ENCODE measurements at places on chromosomes 4 and X. TPM values are rescaled to one million over a fixed set of nuclear protein-coding genes. Genes with fewer than 3 reads are reported as not detected.

GRCh38 chrX:132364313-132364712 lies 124.5 kb downstream of the MBNL3 start:
- no peak for DNase-seq

DNA sequence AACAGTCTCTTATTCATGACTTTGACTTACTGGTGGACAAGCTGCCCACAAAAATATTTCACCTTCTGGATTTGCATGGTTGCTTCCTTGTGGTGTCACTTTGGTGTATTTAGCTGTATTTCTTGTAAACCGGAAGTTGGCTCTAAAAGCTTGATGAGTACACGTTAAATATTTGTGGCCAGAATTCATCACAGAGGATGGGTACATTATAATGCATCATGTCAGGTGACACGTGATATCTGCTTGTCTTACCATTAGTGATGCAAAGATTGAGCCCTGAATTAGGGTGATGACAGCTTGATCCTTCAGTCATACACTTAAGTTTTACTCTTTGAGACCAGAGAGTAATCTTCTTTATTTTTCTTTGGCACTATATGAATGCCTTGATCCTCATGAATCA lies 188.3 kb upstream of the RPS6KA3 start:
- DNase-seq = no peak

GRCh38 chrX:31392513-31392912 lies 320.7 kb upstream of the FTHL17 start:
- no peak for DNase-seq

GRCh38 chr4:114980932-114981708 lies 132.3 kb downstream of the NDST4 start:
- no peak for DNase-seq

DNA sequence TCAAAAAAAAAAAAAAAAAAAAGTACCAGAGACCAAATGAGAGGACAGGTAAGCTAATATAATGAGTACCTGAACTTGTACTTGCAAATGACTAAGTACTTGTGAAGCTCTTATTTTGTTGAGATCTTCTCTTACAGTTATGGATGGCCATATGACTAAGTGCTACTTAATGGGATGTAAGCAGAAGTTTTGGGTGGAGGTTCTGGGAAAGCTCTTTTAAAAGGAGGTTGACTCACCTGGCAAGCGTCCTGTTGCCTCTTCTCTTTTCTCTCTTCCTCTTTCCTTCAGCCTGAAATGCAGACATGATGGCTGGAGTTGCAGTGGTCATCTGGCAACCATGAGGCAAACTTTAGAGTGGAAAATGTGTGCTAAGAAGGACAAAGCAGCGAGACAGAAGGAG lies 36.9 kb upstream of the MED14 start:
- no peak for DNase-seq

Gene MAGEC1
- total RNA-seq = not detected

Gene TLR10
- 1.2 TPM for total RNA-seq

DNA sequence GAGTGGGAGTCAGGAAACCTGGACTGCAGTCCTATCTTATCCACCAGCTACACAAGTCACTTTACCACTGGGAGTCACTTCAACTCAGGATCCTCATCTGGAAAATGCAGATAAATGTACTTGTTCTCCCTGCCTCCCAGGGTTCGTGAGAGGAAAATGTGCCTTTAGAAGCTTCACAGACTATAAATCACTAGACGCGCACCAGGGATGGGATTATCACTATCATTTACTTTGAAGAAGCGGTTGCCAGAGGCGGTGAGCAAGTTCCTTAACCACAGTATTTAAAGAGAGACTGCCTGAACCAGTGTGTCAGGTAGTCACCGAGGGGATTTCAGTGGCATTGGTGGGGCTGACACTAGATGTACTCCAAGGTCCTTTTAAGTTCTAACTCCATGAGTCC lies 219.5 kb downstream of the HS6ST2 start:
- no peak for DNase-seq

Gene RBBP7
- 64.2 TPM for total RNA-seq

Gene GPR34
- 8.4 TPM for total RNA-seq

Gene KIAA1210
- total RNA-seq = 0.36 TPM

Gene C4orf50
- total RNA-seq = 9.4 TPM

DNA sequence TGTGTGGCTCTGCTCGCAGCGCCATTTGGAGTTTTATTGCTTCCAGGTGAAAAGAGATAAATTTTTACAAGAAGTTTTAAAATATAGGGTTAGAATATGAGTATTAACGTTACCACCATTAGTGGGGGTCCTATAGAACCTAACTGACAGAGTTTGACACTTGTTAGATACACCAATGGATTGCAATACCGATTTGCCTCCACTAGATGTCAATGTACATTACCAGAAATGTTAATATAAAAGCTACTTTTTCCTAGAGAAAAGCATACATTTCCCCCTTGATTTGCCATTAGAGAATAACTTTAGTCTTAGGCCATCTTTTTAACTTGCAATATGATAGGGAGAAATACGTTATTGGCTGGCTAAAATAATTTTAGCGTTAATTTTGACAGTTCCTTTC lies 108.4 kb downstream of the LINC00632 start:
- no peak for DNase-seq

Gene PCDH10
- 29.9 TPM for total RNA-seq

DNA sequence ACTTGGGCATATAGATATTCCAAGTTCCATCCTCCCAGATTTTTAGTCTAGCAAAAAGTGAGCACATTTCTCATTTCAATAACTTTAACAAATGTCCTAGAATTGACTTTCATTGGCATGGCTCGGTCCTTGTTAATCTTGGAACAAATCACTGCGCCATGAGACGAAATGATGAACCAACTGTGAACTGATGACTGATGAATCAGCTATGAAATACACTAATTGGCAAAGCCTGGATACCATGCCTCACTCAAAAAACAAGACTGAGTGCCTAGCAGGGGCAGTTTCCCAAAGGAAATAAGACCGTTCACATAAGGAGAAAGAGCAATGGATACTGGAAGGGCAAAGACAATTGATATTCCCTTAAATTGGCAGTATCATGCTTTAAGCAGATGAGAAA lies 248.6 kb upstream of the VEGFC start:
- DNase-seq = no peak

Gene KIF4A
- total RNA-seq = 5.7 TPM

All from cerebellum (tissue), 4 donors.